ENCODE measurements at places on chromosomes 5 and 9.

DNA sequence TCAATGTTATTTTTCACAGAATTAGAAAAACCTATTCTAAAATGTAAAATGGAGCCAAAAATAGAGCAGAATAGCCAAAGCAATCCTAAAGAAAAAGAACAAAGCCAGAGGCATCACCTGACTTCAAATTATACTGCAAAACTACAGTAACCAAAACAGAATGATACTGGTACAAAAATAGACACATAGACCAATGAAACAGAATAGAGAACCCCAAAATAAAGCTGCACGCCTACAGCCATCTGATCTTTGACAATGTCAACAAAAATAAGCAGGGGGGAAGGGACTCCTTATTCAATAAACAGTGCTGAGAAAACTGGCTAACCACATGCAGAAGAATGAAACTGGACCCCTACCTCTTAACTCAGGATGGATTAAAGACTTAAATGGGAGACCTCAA lies 65.8 kb upstream of the PDE4D start:
- no peak for DNase-seq

DNA sequence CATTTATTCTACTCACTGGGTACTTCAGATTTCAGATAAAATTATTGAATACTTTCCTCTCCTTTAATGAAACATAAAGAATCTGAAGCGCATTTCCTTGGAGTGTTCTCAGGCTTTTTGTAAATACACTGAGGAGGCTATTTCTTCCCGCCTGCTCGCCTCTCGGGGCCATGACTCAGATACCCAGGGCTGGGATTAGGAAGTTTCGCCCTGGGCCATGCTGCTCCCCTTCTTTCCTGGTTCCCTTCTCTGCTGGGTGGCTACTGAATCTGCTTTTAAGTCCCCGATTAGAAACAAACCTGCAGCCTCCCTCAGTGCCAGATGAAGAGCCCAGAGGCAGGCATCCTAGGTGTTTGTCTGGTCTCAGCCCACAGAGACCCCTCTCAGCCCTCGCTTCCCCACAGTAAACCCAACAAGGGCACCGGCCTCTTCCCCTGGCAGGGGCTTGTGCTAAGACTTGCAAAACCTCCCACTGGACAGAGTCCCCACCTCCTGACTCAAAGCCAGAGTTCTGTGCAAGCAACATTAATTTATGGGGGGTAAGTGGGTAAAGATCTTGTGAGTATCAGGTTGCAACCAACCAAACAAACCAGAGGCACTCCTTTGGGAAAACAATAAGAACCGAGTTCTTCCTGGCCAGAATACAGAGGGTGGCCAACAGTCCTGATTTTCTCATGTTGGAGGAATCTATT lies 30.7 kb upstream of the IRX1 start:
- no peak for DNase-seq

- DNase-seq: no peak
Measured at GRCh38 chr5:95382801-95383200, 8.4 kb upstream of the FAM81B start.

- DNase-seq: no peak
Measured at GRCh38 chr5:1687301-1687970, 112.2 kb downstream of the MRPL36 start.

GRCh38 chr5:54294097-54294667 lies 16.2 kb downstream of the ARL15 start:
- DNase-seq: no peak

DNA sequence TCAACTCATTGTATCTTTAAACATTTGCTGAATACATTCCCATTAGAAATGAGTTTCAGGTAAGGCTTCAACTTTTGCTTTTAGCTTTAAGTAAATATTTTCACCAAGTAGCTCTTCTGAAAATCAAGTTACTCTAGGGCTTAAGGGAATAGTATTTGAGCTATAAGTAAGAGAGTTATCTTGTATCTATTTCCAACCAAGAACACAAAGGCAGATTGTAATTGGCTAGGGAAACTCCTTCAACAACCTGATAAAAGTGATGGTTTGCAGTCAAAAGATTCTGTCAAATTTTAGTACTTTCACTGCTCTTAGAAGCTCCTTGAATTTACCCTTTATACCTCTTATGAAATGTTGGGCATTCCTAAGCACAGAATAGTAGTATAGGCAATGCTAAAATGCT lies 13.0 kb downstream of the ELL2 start:
- DNase-seq: no peak

DNA sequence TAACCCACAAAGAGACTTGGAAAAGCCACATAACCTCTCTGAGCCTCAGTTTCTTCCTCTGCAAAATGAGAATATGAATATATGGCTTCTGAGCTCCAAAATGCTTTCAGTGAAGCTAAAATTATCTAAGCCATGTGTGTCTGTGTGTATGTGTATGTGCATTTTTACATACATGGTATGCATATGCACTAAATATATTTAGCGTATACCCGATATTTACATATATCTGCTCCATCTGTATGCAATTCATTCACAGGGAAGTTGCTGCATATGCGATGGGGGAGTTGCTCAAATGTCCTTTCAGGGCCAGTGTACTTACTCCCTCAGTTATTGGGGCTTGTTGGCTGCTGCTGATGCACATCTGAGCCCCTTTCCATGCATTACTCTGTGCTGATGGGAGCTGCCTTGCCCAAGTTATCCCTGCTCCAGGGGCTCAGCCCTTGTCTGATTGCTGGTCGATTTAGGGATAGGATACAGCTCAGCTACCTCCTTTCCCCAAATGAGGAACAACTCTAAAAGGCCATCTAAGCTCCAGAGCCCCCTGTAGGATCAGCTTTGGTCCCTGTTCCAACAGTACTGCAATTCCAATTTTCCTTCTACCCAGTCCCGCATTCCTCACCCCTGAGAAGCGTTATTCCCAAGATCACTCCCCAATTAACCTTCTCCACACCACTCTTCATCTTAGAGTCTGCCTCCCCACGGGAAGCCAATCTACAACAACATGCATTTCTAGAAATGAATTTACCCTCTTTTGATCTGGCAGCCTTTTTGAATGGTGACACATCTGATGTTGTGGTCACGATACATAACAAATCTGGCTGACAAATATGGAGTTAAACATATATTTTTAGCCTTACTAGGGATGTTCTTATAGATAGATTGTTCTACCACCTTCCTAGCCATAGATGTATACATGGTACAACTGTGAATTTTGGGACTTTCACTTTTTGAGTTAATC lies 15.9 kb downstream of the RHOBTB3 start:
- no peak for DNase-seq

- DNase-seq: no peak
Measured at GRCh38 chr9:113125386-113126035, 25.3 kb upstream of the SLC31A2 start.

- no peak for DNase-seq
Measured at GRCh38 chr5:16750445-16750844, 133.6 kb upstream of the RETREG1 start.

- DNase-seq: no peak
Measured at GRCh38 chr9:90333226-90333625, 309.4 kb downstream of the DIRAS2 start.

GRCh38 chr5:142824391-142824790 lies 54.2 kb downstream of the ARHGAP26 start:
- DNase-seq: no peak

- DNase-seq: peak; percentile 16
Measured at GRCh38 chr5:111655169-111655924, 101.6 kb downstream of the NREP start.

- no peak for DNase-seq
Measured at GRCh38 chr5:154418344-154418820, 27.4 kb upstream of the SAP30L start.

- DNase-seq: peak; percentile 26
Measured at GRCh38 chr5:80921026-80921425, 39.1 kb upstream of the RASGRF2 start.

DNA sequence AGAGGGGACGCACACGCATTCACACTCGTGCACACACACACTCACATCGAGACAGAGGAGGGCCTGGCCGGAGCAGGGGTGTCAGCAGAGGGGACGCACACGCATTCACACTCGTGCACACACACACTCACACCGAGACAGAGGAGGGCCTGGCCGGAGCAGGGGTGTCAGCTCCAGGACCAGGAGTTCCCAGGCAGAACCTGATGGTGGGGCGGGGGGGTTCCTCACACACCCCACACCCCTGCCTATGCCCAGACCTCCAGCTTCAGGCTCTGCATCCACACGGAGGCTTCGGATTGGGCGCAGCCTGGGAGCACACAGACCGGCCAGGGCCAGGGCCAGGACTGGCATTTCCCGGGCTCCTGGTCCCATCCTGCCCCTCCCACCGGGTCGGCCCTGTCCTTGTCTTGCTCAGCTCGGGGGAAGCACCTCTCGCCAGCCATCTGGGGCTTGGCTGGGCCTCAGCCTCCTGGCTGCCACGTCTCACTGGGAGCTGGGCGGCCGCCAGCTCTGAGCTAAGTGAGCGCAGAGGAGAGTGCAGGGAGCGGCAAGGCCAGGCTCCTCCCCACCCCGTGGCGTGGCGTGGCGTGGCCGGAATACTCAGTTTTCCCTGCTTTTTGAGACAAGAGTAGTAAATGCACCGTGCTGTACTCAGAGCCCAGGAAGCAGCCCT lies 31.3 kb downstream of the ADAMTS2 start:
- DNase-seq: peak; percentile 92

DNA sequence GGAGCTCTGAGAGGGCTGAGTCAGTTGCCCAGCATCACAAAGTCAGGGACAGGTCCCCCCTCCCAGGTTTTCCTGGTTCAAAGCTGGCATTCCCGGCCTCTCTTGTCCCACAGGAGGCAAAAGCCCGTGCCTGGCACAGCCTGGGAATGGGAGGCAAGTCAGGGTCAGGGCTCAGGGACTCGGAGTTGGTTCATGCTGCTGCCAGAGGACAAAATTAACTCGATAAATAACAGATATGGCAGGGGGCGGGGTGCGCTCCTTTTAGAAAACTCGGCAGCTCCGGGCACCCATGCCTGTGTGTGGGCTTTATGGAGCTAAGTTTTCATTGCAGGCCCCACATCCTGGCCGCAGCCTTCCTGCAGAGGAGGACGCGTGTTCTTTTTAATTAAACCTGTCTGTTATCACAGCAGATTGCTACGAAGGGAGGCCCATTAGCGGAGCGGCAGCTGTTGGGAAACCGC lies 62.8 kb upstream of the LMX1B start:
- DNase-seq: no peak

DNA sequence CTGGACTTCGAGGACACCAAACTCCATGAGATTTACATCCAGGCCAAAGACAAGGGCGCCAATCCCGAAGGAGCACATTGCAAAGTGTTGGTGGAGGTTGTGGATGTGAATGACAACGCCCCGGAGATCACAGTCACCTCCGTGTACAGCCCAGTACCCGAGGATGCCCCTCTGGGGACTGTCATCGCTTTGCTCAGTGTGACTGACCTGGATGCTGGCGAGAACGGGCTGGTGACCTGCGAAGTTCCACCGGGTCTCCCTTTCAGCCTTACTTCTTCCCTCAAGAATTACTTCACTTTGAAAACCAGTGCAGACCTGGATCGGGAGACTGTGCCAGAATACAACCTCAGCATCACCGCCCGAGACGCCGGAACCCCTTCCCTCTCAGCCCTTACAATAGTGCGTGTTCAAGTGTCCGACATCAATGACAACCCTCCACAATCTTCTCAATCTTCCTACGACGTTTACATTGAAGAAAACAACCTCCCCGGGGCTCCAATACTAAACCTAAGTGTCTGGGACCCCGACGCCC lies 1.3 kb downstream of the PCDHGC3 start:
- no peak for DNase-seq

- no peak for DNase-seq
Measured at GRCh38 chr5:174459071-174459702, 265.2 kb upstream of the MSX2 start.

DNA sequence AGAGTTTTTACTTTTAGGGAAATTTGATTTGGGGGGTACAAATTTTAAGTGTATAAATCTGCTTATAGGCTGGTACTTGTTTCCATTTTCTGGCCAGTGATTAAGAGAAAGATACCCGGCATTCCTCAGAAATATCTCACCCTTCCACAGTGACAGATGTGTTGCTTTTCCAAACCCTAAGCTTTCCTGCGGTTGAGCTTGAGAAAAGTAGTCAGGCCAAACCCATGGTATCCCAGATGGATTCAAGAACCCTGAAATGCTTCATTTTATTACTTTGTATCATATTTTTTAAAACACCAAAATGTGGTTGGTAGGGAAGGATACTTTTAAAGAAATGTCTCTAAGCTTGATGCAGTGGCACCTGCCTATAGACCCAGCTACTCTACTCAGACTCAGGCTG lies 23.5 kb downstream of the SPTAN1 start:
- DNase-seq: no peak

DNA sequence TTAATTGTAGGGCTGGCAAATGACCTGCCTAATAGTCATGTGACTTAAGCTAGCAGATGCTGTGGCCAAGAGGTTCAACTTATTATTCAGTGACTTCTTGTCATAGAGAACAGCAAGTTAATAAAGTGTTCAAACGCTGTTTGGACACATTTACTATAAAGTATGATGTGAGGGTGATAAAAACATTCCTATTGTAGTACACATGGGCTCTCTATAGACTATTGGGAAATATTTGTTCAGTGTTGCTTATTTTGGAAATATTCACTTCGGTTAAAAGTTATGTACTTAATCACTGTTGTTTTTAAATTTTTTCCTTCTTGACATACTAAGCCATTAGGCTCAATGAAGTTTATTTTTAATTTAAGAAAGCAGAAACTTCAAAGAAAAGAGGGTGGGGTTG lies 345.0 kb downstream of the NNT start:
- DNase-seq: no peak

GRCh38 chr9:5646116-5646515 lies 17.2 kb downstream of the RIC1 start:
- DNase-seq: no peak

GRCh38 chr5:163362840-163363371 lies 74.5 kb upstream of the CCNG1 start:
- DNase-seq: peak; percentile 43

DNA sequence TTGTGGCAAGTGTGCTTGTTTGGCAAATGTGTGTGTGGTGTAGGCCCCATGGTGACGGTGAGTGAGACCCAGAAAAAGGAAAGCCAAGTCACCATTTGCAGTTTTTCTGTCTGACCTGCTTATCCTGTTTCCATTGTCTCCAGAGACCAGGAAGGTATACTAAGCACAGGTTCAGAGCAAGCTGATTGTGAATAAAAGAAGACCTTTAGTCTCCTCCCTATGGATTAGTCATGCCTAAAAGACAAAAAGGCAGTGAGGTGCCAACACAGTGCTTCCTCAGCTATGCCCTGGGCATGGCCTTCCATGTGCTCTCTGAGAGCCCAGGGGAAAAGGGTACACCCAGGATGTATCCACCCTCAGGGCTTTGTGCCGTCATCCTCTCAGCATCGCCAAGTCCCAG lies 49.2 kb upstream of the SHOC1 start:
- no peak for DNase-seq

DNA sequence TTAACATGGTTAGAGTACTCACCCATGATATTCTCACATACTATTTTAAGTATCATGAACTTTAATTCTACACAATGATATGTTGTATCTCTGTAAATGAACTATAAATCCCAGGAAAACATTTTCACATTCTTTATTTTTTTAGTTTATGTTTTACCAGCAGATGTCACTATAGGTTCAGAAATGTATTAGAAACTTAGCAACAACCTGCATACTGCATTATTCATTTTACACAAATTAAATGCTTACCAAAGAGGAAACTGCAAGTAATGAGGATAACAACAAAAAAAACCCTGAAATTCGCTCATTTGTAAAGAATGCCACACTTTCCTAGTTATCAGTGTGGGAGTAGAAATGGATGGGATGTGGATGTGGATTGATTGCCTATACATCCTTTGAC lies 217.5 kb upstream of the OTULINL start:
- no peak for DNase-seq

- DNase-seq: no peak
Measured at GRCh38 chr5:134784946-134785620, 26.5 kb downstream of the DDX46 start.

- no peak for DNase-seq
Measured at GRCh38 chr5:160466116-160466515, 44.5 kb downstream of the PTTG1 start.

- DNase-seq: no peak
Measured at GRCh38 chr9:134618163-134618832, 23.3 kb upstream of the COL5A1 start.

Measured in NCI-H226 (cell line).